ENCODE measurements at places on chromosomes 16 and 17. TPM values are rescaled to one million over a fixed set of nuclear protein-coding genes. Genes with fewer than 3 reads are reported as not detected.

SHISA6 gene
- total RNA-seq, result 2.2 TPM

DNA sequence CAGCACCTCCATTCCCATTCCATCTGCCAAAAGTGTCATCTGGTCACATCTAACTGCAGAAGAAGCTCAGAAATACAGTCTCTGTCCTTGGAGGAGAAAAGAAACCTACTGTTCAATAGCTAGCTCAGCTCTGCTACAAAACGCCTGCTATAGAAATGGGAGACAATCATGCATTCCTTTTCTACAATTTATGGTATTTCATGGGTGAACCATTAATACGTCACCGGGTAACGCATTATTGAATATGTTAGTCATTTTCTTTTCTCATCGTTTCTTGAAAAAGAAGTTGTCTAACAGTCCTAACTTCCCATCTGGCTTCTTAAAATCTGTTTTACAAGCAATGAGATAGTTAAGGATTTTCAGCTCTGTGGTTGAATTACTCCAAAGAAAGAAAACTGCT, 496.7 kb upstream of the RBFOX1 start:
- no peak for DNase-seq

- DNase-seq, result no peak
Measured at GRCh38 chr16:29699324-29700219, 20.6 kb downstream of the QPRT start.

DNA sequence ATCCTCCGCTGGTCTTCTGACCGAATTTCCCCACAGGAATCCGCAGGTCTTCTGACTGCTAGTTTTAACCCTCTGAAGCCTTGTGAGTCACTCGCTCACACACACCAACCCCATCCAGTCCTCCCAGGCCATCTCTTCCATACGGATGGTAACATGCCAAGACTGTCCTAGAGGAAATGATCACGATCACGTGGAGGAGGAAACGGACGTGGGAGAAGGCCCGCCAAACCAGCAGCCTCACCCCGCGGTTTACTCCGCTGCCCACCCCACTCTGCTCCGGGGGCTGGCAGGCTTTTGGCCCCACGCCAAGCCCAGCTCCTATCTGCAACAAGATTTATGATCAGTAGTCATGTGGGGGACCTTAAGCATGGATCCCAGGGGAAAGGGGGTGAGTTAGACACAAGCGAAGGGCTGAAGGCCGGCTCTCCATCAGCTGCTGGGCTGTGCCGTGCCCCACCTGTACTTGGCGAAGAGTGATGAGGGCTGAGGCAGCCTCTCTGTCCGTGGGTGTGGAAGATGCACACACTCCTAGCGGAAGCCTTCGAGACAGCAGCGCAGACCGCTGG, 1.5 kb upstream of the FAAP100 start:
- no peak for DNase-seq

GRCh38 chr17:41985919-41986318, 19.3 kb downstream of the CNP start:
- no peak for DNase-seq

DNA sequence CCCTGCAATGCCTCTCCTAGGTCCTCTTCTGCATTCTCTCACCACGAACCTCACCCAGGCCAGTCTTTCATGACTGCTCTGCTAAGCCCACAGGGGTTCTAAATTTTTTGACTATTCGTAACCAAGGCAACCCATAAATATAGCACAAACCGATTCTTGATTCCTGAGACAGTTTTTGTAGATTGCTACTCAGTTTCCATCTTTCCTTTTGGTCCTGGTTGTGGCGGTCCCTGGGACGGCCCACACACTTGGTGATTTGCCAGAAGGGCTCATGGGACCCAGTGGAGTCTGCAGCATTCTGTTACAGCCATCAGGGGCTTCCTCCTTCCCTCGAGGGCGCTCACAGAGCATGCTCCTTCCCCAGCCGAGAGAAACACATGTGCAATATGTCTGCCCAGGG, 23.4 kb upstream of the MGAT5B start:
- DNase-seq, result no peak

DNA sequence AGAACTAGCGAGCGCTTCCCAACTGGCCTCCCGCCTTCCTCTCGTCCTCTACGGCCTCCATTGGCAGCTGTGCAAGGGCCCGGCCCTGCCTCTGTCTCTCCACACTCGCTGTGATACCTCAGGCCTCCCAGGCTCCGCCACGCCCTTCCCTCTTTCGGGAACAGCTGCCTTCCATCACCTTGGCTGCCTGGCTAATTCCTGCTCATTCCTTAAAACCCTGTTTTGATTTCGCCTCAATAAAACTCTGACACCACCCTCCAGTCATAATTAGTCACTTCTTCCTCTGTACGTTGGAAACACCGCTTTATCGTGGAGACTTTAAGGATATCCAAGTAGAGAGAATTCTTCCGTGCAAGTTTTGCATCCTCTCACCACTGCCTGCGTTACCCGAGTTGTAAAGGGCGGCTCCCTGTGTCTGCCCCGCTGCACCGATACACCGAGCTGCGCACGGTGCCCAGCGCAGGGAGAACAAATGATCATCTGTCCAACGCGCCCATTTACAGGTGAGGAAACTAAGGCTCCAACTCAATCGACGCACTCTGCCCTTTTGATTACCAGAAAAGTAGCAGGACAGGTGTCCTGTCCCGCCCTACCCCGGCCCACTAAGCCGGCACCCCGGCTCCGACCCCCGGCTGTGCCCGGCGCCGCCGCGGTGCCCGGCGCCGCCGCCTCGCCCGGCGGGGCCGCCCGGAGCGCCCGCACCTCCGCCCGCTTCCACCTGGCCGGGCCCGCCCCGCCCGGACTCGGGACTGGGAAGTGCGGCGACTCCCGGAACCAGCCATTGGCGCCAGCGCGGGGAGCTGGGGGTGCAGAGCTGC, 139.7 kb downstream of the SEC14L1 start:
- peak; percentile 54 for DNase-seq

GRCh38 chr17:40772101-40772500, at the start of gene KRT26:
Gene KRT26, minus strand, starts transcription at chr17:40772201. Its CDS starts 88 bp downstream, at chr17:40772113.
- DNase-seq, result no peak

- peak; percentile 75 for DNase-seq
Measured at GRCh38 chr16:52561910-52562741, 15.2 kb upstream of the TOX3 start.

DNA sequence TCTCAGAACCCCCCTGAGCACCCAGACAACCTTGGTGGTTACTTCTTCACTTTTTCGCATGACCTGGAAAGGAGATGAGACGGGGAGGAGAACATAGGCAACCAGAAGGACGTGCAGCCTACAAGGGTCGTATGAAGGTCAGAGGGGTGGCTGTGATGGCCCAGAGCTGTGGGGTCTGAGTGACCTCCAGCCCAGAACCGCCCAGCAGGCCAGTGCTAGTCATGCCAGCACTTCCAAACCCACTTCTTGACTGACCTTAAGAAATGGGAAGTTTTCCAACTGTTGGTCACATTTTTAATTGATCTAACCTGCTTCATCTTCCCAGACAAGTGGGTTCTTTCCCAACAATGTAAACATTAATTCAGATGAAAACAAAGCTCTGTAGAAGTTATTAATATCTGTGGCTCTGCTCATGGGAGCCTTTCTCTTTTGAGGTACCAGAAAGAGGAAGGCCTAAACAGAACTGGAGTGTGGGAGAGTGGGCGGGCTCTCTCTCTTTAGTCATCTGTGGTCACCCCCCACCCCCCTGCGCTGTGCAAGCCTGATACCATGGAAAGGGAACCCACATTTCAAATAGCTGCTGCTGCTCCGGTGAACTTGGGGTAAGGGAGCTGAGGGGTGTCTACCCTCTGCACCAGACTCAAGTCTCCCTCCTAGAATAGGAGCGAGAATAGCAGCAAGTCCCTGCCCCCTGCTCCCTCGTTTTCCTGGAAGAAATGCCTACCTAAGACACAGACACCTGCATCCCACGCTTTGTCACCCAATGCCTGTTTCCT, 101.6 kb downstream of the RAB11FIP4 start:
- DNase-seq, result peak; percentile 57

DNA sequence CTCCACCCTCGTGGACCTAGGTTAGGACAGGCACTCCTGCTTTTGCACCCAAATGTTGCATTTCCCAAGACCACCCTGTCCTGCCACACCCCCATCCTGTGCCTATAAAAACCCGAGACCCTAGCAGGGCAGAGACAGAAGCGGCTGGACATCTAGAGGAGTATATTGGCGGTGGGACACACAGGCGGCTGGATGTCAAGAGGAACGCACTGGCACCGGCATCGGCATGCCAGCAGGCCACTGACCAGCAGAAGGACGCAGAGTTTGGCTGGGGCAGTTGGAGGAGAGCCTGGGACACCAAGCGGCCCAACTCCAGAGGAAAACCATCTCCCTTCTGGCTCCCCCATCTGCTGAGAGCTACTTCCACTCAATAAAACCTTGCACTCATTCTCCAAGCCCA, 14.7 kb upstream of the WFIKKN2 start:
- no peak for DNase-seq

DNAH9 gene
- 0.55 TPM for total RNA-seq

GRCh38 chr16:83926726-83927397, 26.2 kb upstream of the OSGIN1 start:
- peak; percentile 92 for DNase-seq

TM4SF5 gene
- total RNA-seq, result 6.7 TPM

GRCh38 chr16:9797306-9797705, 384.9 kb downstream of the GRIN2A start:
- DNase-seq, result no peak

- no peak for DNase-seq
Measured at GRCh38 chr17:79047291-79047920, 23.4 kb downstream of the C1QTNF1 start.

- no peak for DNase-seq
Measured at GRCh38 chr17:17089796-17090641, 47.8 kb downstream of the MPRIP start.

CYGB gene
- total RNA-seq, result 6.8 TPM

GRCh38 chr17:78664476-78665386, 87.5 kb upstream of the DNAH17 start:
- peak; percentile 79 for DNase-seq

DNA sequence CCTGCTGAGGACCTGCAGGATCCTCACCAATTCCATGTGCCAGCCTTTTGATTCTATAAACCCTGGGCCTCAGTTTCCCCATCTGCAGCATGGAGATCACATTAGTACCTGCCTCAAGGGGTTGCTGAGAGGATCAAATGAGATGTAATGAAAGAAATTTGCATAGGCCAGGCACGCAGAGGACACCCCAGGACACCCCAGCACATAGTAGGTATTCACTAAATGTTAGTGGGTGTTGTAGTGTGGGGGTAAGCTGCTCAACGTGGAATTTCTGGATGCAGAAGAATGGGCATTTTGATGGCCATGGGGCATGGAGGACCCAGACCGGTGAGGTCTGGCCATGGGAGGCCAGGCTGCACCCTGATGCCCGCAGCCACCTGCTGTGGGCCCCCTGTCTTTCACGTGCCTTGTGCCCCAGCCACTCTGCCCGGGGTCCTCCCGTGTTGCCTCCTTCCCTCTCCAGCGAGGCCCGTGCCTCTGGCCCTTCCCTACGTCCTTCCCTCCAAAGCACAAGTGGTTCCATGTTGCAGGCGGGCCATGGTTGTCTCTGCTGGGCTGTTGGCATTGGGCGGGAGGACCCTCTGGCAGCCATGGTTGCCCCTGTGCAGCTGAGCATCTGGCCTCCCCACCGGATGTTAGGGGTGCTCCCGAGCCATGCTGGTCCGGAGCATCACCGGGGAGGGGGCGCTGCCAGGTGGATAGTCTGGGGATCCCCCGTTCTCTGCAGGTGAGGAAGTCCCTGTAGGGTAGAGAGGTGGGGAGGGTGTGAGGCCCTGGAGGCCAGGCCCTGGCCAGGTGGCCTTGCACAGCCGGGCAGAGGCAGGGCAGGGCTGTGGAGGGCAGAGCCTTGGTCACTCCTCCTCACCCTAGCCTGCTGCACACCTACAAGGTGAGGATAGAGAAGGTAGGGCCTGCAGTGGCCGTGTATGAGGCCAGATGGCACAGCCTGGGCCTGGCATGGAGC, 8.6 kb downstream of the MAP2K3 start:
- DNase-seq, result no peak

DNA sequence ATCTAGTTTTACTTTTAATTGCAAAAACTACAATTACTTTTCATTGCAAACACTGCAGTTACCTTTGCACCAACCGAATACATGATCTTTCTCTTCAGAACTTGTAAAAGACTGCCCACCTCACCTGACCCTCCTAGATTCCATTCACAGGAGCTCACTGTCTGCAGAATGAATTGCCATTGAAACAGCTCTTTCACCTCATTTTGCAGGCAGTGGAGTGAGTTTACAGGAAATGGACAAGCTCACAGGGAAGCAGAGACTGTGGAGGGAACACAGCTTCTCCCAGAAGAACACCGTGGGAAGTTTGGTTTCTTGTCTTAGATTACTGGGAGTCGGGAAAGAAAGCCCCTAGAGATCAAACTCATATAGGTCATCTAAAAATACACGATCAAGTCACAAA, 439.7 kb upstream of the RBFOX1 start:
- DNase-seq, result no peak

SLC38A8 gene
- total RNA-seq, result not detected

GRCh38 chr16:58543685-58544084, 28.4 kb downstream of the SETD6 start:
- DNase-seq, result no peak
